ENCODE measurements at places on chromosomes 4 and X. TPM values are rescaled to one million over a fixed set of nuclear protein-coding genes. Genes with fewer than 3 reads are reported as not detected.

The JADE3 gene
- 4.5 TPM for polyA plus RNA-seq

The NAP1L2 gene
- 0.50 TPM for polyA plus RNA-seq

The ADH7 gene
- not detected for polyA plus RNA-seq

DNA sequence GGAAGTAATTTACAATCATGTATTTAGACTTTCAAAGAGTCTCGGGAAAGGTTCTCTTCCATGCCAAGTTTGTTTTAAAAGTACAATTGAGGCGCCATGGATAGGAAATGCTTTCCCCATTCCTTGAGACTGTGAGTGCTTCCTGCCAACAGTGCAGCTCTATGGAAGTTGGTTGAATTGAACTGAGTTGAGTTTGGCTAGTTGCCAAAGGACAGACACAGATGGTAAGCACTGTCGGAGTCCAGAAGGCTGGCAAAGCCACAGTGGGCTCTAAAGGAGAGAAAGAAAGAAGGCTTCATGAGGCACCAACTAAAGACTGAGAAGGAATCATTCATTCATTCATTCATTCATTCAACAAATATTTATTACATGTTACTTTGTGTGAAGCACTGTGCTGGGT is 4.3 kb upstream of the KCNE5 start:
- DNase-seq = no peak

- no peak for DNase-seq
Observed at GRCh38 chr4:98929341-98930267, 671 bp upstream of the EIF4E start.

Measured in hindlimb muscle (tissue), 1 donor.